Hematopoietic multipotent progenitor cell treated with erythropoietin and hydrocortisone succinate and interleukin-3 and kit ligand, for 6 days (in vitro differentiated cells): ENCODE measurements at places on chromosomes 7 and 10.

GRCh38 chr7:8991159-8991558 lies 557.8 kb downstream of the NXPH1 start:
- no peak for DNase-seq

GRCh38 chr7:155702616-155703015 lies 58.2 kb downstream of the RBM33 start:
- DNase-seq, result no peak

GRCh38 chr10:94239696-94240095 lies 123.0 kb downstream of the NOC3L start:
- DNase-seq, result no peak

GRCh38 chr10:5628451-5629302 lies 37.7 kb downstream of the ASB13 start:
- DNase-seq, result peak; percentile 19

- no peak for DNase-seq
Observed at GRCh38 chr7:71171476-71171875, 39.5 kb downstream of the GALNT17 start.

DNA sequence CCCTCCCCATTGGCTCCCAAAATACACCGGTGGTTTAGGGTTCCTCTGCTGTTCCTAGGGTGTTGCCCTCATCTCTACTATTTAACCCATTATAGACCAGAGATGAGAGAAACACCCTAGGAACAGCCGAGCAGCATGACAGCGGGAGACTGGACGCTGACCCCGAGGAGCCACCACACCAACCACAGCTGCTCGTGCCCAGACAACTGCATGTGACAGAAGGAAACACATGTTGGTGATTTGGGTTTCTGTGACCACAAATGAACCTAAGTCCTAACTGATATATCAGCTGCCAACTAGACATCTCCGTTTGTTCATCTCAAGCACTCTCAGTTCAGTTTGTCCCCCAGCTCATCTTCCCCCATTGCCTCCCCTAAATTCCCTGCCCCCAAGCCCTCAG lies 13.4 kb downstream of the CFAP43 start:
- DNase-seq, result peak; percentile 50

- DNase-seq, result no peak
Observed at GRCh38 chr10:64096941-64097340, 575.7 kb downstream of the REEP3 start.

- no peak for DNase-seq
Observed at GRCh38 chr7:110170841-110171240, 920.1 kb upstream of the LRRN3 start.

DNA sequence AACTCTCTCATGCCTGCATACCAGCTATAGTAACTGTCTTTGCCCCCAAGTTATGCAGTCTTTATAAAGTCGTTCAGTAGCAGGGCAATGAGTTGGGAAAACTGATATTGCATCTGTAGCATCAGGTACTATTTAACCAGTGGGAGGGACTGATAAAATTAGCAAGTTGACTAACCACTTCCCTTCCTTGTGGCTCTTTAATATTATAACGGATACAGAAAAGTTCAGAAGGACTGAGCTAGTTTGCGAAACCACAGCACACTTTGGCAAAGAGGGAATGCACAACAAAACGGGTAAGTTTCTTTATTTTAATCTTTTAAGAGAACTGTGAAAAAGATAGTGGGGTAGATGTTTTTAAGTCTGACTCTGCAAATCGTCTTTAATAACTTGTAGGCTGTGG lies 205.3 kb upstream of the HDAC9 start:
- DNase-seq, result peak; percentile 45
